RKO (cell line): ENCODE measurements at places on chromosomes 6 and 20.

DNA sequence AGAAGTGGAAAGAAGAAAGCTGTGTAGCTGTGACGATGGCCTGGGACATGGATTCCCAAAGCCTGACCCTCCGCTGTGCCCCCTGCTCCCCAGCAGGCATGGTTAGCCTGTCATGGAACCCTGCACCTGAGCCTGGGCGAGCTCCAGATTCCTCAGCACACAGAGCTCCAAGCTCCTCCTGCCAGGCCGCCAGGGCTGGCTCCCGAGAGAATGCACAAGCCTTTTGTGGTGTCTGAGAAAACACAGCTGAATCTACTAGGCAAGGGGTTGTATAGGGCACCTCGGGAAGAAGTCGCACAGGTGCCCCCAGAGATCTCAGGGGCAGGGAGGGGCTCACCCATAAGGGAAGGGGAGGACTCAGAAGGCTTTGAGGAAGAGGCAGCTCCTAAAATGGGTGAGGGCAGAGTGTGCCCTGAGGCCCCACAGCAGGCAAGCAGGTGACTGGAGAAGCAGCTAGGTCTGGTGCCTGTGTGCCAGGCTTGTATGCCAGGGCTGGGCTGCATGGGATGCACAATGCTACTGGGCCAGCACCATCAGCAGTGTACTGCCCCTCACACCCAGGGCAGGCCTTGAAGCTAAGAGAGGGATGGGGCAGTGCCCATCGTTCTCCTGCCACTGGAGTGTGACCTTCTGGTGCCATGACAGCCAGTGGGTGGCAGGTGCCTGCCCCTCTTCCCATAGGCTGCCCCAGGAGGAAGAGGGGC is 64.3 kb upstream of the CD93 start:
- DNase-seq, result no peak

- no peak for DNase-seq
Measured at GRCh38 chr6:153618371-153619322, 420.4 kb upstream of the OPRM1 start.

- no peak for DNase-seq
Measured at GRCh38 chr6:15549371-15549770, 113.5 kb downstream of the DTNBP1 start.

- DNase-seq, result no peak
Measured at GRCh38 chr6:43744931-43745727, 24.9 kb upstream of the VEGFA start.

- peak; percentile 63 for DNase-seq
Measured at GRCh38 chr20:7113577-7114466, 346.3 kb downstream of the BMP2 start.

DNA sequence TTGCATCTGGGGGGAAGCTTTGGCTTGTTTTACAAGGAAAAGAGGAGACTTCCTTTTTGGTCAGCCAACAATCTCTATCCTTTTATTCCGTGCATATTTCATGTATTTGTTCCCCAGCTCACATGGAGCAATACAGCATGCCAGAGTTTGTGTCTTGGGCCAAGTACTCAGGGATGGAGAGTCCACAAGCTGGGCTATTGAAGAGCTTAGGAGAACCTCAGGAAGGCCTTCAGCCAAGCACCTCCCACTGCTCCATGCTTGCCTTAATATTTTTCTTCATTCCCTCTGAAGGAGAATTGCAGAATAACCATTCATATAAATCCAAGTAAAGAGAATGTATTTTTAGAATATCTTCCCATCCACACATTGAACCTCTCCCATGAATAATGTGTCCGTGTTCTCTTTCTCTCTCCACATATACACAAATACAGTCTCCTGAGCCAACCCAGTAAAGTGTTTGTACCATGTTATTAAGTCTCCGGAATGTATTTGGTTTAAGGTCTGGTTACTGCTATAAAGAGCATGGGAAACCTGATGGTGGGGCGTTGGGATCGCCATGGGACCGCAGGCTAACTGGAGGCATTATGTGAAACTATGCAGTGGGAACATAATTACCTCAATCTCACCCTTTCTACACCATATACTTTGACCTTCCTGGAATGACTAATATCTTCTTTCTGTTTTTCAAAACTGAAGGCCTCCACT is 3.0 kb downstream of the LAMA4 start:
- DNase-seq, result no peak

DNA sequence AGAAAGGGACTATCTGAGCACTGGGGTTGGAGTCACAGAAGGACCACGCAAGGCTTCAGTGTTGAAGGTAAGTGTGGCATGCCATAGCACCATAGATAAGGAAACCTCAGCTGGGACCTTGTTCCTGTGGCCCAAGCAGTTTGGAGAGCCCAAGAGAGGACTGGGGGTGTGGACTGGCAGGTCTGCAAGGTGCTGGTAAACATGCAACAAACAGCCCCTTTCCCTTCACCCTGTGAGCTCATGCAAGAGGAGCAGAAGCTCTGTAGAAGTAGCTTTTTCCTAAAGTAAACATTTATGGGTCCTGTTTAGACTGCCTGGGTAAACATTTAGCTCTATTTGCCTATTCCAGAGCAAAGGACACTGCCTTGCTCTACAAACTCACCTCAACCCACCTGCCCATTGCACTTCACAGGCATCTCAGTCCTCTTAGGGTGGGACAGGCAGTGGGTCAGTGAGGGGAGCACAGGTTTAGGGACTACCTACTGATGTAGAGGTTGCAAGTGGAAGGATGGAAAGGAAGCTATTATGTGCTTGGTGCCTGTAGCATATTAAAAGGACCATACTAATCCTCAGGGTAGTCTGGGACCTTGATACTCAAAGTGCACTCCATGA is 12.0 kb downstream of the ZSCAN31 start:
- DNase-seq, result no peak
